ENCODE measurements at places on chromosomes 4 and X. TPM values are rescaled to one million over a fixed set of nuclear protein-coding genes. Genes with fewer than 3 reads are reported as not detected.

DNA sequence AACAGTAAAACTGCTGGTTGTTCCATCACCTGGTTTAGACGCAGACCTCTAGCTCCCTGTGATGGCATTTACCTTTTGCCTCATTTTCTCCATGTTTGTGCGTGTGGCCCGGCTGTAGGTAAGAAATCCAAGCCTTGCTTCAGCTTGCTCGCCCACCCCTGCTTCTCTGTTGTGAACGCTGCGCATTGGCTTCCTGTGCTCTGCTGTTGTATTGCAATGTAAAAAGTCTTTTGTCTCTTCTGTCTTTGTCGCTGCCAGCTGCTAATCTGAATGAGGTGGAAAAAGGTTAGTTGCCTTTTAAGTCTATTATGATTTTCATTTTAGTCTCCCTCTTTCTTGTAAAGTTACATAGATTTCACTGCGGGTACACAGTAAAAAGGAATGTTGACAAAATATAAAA is 127.3 kb upstream of the PACRGL start:
- no peak for DNase-seq

DNA sequence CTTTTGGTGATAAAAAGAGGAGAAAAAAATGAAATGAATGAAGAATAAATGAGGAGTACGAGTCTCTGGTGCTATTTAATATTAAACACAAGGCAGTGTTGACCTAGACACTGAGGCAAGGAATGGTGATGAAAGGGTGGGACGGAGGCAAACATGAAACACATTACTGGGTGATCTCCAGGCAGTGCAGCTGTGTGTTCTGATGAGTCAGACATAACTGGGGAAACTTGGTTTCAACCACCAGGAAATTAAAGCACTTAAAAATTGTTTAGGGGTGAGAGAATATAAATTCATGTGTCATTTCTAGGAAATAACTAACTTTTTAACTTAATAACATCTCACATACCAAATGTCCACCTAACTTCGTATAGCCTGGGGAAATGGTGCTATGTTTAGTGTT is 19.7 kb upstream of the CXCL6 start:
- peak; percentile 24 for DNase-seq

GRCh38 chrX:56281789-56282188 is 49.6 kb downstream of the KLF8 start:
- no peak for DNase-seq

GRCh38 chrX:17967888-17968287 is 106.8 kb upstream of the RAI2 start:
- DNase-seq: no peak

DNA sequence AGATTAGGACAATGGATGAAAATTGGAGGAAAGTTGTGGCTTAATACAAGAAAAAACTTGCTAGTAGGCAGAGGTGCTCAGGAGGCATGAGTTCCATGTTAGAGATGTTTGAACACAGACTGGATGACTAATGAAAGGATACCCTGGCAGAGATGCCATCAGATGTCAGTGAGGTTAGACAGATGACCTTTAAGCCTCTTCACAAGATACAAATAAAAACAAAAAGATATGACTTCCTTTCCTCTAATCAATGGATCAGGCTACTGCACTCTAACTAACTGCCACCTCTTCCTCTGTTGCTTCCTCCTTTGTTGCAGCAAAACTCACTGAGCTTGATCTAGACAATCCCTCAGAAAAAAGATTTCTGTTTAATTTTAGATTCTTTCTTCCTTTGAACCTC is 14.7 kb downstream of the STAP1 start:
- no peak for DNase-seq

GRCh38 chr4:2425386-2426068 is 6.8 kb downstream of the CFAP99 start:
- DNase-seq: no peak

GRCh38 chr4:134201216-134202161 is at the start of gene PABPC4L:
PABPC4L (minus strand) TSS chr4:134201789; CDS start chr4:134201019, 770 bp downstream.
- peak; percentile 64 for DNase-seq

GRCh38 chr4:109298279-109299010 is 4.0 kb downstream of the COL25A1 start:
- no peak for DNase-seq

GRCh38 chr4:8593264-8594096 is 915 bp downstream of the CPZ start:
- peak; percentile 12 for DNase-seq

GRCh38 chr4:478373-478772 is 20.6 kb downstream of the ZNF721 start:
- no peak for DNase-seq

DNA sequence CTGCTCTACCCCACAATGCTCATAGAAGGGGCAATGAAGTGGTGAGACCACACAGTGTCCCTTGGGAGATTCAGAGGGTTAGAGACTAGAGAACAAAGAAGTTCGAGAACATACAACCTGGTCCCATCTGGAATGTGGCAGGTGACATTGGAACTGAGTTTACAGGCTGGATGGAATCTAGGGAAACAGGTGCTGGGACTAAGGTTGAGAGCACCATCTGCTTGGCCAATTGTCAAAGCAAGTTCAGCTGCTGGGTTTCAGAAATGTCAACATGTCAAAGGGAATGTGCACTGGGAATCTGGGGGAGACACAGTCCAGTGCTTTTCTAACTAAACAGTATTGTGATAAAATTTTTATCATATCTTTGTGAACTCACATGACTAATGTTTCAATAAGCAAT is 15.9 kb upstream of the FAM13A start:
- no peak for DNase-seq

GRCh38 chr4:37635155-37635554 is 51.0 kb downstream of the RELL1 start:
- no peak for DNase-seq

DNA sequence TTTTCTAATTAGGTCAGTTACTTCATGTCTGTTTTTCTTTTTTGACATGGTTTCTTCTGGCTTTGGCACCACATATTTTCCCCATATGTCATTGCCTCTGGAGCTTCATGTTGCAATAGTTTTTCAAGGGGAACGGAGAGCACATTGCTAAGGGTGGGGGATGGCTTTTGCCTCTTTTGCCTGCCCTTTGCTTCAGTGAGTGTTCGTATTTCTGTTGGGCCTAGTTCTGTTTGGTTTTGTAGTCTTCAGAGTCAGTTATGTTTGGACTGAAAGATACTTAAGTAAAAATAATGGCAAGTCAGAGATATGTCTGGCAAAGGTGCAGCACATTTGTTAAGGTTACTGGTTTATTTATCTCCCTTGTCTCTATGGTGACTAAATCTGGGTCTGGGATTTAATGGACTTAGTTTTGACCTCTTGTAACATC is 29.1 kb downstream of the FHL1 start:
- no peak for DNase-seq

DNA sequence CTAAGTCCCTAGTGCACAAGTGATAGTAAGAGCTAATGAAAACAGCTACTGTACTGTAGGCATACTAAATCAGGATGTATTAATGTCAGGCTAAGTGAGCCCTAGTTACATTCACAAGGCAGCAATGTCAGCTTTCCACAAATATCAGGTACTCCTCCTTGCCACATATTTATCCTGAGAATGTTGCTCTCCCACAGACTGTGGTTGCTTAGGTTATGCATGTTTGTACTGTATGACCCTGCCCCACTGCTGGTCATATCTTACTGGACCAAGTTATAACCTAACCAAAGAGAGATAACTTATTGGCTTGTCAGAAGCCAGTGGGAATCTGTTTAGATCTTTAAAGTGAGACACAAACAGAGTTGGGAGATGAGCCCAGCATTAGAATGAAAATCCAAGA is 241.0 kb downstream of the SLC39A8 start:
- DNase-seq: no peak

- peak; percentile 29 for DNase-seq
Observed at GRCh38 chr4:16516796-16517439, 290.6 kb upstream of the TAPT1 start.

DNA sequence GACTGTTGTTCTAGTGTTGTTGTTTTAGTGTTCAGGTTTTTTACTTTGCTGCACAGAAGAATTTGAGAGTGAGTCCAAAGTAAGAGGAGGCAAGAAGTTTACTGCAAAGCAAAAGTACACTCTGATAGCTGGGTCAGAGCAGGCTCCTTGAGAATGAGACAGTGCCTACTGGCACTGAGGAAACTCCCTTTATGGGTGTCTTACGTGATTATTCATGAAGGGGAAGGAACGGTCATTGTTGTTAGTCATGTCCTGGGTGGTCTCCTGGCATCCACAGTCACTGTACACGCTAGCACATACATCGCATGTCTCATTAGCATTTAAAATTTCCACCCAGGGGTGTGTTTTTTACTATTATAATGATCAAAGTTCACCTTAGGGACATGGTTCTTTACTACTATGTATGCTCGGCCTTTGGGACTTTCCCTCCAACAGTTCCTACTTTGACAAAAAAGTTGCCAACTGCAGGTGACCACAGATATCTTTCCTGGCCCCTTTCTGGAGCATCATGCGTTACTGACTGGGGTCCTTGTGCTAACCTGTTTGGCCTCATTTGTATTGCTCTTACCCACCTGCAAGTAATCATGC is 688.9 kb upstream of the AMOT start:
- no peak for DNase-seq

- DNase-seq: no peak
Observed at GRCh38 chr4:173424899-173425805, 26.2 kb upstream of the SCRG1 start.

- DNase-seq: no peak
Observed at GRCh38 chr4:8346838-8347605, 77.5 kb downstream of the HTRA3 start.

GRCh38 chr4:37803348-37803973 is 23.0 kb upstream of the PGM2 start:
- no peak for DNase-seq

DNA sequence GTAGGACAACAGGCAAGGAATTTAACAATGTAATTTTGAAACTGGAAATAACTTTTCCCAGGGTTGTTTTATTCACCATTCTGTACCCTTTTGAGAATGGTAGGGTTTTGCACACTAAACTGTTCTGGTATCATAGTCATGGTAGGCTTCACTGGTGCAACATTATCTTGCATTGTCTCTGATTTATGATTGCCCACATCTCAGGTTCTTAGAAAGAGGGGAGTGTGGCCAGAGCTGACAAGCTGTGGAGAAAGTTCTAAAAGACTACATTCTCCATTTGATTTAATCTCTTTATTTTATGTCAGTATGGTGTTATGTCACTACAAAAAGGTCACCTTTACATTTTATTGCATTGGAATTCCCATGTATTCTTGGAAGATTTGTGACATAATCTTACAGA is 447.3 kb downstream of the GRIA2 start:
- DNase-seq: no peak

DNA sequence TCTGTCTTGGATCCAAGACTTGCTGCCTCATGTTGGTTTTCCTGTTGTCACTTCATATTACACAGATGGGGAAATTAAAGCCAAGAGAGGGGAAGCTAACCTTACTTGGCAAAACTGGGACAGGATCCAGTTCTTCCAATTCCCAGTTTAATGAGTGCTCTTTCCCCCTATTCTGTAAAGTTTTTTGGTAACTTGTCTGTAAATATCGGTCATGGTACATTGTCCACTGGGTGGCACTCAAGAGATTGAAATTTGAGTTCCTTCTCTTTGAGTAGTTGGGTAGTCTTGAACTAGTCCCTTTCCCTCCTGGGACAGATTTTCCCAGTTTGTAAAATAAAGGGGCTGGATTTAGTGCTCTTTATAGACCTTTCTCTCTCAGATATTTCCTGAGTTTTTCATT is 12.4 kb upstream of the EOLA2 start:
- DNase-seq: no peak

- DNase-seq: no peak
Observed at GRCh38 chr4:106627051-106627450, 258.5 kb upstream of the GIMD1 start.

DNA sequence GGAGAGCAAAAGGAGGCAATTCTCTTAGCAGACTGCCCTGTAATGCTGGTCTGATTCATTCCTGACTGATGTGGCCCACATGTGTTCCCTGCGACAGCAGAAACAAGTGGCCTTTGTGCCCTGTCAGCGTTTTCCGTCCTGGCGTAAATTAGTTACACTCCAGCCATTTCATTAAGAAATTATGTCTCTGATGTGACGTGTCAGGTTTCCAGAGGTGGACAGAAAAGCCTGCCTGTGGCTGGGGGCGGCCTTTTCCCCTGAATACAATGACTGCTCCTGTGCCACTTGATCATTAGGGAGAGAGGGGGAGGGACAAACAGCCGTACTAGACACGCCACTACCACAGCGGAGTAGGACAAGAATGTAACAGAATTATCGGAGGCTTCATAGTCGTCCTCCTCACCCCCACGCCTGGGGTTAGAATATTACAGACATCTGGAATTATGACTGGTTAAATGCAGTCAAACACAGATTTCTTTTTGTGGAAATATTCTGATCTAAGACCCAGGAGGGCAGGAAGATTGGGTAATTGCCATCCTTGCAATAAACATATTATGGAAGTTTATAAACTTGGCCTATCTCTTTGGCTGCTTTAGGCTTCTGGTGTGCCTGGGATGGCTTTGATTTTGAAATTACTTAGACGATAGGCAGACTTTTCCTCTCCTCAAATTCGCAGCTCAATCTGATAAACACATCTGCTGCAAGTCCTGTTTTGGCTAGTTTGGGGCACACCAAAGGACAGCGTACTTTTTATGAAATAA is 146.2 kb upstream of the BCOR start:
- DNase-seq: no peak

DNA sequence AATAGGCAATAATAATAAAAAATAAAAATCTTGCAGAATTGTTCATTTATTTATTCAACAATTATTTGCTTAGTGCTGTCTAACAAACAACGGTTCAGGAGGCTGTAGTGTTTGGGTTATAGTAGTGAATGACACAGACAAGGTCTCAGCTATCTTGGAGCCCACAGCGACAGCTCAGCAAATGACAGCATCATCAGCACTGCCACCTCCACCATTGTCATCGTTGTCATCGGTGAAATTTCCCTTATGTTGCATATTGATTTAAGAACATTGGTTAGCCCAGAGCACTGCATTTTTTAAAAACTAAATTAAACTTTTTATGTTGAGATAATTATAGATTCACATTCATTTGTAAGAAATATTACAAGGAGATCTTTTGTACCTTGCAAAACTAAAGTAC is 79.9 kb downstream of the TRAPPC11 start:
- DNase-seq: no peak

- DNase-seq: peak; percentile 7
Observed at GRCh38 chr4:2079926-2080325, 20.8 kb downstream of the NAT8L start.

DNA sequence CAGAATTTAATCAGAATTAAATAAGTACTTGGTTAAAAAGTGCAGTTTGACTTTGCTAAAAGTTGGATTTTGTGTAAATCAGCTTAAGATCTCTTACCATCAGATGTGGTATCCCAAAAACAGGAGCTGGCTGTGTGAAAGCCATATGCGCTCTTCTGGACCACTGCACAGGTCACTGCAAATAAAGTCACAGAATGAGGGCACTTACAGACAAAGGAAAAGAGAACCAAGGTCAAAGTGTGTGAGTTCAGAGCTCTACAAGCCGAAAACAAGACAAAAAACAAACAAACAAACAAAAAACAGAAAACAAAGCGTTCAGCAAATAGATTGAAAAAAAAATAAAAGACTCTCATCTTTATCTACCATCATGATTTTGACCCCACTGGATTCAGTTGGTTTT is 6.4 kb downstream of the DYNLT3 start:
- DNase-seq: no peak

- DNase-seq: no peak
Observed at GRCh38 chrX:703466-703865, 72.9 kb downstream of the SHOX start.

The MAMLD1 gene
- total RNA-seq: 2.9 TPM

The VCX3B gene
- not detected for total RNA-seq

The ASMT gene
- total RNA-seq: not detected

The GYPA gene
- not detected for total RNA-seq

The SFRP2 gene
- total RNA-seq: 136 TPM

The EGFL6 gene
- 0.09 TPM for total RNA-seq

The MED12 gene
- total RNA-seq: 17.8 TPM

The USP17L12 gene
- not detected for total RNA-seq

The DUSP9 gene
- 0.09 TPM for total RNA-seq

The SLC6A14 gene
- total RNA-seq: 0.08 TPM

The ETDB gene
- not detected for total RNA-seq

The TIGD4 gene
- total RNA-seq: 0.59 TPM

All from pancreas (tissue), 10 donors.